Kidney epithelial cell (primary cell): ENCODE measurements at places on chromosomes 1 and 21.

DNA sequence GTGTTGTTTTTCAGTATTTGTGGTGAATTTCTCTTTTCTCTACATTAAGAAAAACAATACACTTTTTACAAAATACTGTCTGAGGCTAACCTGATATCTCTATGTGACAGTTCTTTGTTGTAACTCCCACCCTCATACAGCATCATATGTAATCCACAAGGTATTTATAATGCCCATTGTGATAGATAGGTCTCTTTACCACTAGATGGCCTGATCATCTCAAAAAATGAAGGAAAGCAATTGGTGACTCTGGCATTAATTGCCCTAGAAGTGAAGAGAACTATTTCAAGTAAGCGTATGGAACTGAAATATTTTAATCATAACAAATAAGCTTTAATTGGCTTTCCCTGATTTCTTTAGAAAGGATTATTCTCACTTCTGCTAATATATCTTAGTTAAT is 36.2 kb upstream of the HFM1 start:
- DNase-seq = no peak

DNA sequence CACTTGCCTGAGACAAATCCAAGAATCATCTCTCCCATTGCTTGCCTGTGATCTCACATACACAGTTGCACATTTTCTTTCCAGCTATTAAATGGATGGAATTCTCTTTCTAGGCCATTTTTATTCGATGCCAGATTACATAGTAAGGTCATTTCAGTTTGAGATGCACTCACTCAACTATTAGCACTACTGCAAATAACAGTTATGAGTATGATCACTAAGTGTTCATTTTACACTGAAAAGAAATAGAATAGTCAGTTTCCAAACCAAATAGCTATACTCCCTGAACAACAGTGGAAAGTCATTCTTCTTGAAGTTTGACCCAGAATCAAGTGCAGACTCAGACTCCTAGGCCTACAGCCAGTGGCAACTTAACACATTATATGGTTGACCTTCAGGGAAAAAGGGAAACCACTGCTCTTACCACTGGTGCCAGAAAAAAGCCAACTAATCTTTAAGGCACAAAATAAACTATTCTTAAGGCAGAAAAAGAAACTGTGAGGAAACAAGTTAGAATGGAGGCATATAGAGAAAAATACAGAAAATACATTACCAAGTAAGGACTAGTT is 31.5 kb downstream of the WNT2B start:
- DNase-seq = no peak

GRCh38 chr1:43156026-43156425 is 16.1 kb downstream of the EBNA1BP2 start:
- no peak for DNase-seq

DNA sequence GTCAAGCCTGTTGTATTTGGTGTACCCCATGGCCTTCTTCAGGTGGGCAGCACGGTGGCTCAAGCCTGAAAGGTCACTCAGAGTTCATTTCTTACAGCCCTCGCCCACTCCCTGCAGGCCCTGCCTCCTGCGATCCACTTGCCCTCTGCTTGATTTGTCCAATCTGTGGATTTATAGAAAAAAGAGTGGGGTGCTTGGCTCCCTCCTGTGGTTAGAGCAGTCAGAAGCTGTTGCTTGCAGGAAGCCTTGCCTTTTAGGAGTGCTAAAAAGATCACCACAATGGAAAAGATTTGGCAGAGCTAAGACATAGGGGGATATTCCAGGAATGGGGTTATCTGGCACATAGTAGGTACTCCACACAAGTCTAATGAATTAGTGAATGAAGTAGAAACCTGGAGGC is 108.0 kb upstream of the TRABD2B start:
- DNase-seq = no peak

GRCh38 chr1:97314685-97315084 is 593.1 kb downstream of the PTBP2 start:
- no peak for DNase-seq

DNA sequence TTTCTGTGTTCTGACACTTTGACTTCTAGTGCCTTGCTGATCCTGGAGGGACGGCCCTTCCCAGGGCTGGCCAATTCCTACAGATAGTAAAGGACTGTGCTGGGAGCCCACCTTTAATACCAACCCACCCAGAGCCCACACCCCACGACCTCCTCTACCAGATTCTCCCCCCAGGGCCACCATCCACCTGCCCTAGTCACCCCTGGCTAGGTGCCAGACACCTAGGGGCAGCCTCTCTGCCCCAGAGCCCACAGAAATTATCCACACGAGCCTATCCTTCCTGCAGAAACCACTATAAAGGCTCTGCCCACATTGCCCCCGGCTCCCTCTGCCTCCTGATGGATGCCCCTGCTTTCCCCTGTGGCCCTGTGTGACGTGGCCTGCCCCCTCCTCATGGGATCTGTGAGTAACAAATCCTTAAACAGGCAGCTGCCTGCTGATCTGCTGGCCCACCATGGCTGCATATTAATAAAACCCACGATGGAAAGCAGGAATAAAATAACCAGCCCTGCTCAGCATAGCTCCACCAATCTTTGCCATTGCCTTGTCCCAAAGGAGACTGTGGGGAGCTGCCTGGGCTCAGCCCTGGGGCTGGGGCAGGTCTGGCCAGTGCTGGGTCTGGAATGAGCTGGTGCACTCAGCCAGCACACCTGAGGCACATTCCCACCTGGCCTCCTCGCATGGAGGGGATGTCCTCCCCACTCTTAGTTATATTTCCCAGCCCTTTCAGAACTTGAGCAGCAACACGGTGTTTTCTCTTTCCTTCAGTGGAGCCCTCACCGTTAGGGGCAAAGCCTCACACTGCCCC is 488.5 kb downstream of the NPHP4 start:
- no peak for DNase-seq

- no peak for DNase-seq
Observed at GRCh38 chr21:43812139-43812821, 22.9 kb downstream of the RRP1 start.

- no peak for DNase-seq
Observed at GRCh38 chr1:217563179-217563578, 67.7 kb downstream of the GPATCH2 start.

- DNase-seq = no peak
Observed at GRCh38 chr1:84969489-84970250, 27.2 kb downstream of the MCOLN2 start.

DNA sequence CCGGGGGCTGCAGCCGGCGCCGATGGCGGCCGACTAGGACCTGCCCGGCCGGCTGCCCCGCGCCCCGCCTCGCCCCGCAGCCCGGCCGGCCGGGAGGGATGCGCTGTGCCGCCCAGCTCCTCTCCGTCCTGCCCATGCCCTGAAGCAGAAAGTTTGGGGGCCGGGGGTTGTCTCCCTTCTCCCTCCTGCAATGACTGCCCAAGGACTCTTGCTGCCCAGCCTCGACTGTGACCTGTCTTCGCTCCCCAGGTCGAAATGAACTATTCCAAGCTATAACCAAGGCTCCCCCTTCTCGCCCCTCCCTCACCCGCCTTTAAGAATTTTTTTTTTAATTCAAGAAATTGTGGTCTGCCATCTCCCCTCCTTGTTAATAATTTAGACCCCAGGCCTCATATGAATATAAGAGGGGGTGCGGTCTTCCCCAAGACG is 361 bp downstream of the TMCC2 start:
- no peak for DNase-seq

DNA sequence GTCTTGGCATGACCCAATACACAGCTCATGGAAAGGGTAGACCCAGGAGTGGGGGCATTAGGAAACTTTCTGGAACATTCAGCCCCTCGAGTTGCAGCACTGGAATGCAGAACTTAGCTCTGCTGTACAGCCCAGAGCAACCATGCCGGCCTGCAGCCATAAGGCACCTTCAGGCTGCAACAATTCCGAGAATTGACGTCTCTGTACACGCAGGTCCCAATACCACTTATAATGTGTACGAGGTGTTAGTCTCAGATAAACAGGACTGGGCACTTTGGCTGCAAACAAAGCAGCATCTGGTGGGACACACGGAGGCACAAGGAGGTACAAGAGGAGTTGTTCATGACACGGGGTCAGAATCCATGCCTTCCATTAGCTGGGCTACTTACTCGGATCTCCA is 7.9 kb downstream of the CBR1 start:
- no peak for DNase-seq

GRCh38 chr21:43991447-43991991 is 20.6 kb upstream of the TRAPPC10 start:
- DNase-seq = no peak

GRCh38 chr1:25836695-25837094 is 16.9 kb downstream of the MTFR1L start:
- DNase-seq = no peak

DNA sequence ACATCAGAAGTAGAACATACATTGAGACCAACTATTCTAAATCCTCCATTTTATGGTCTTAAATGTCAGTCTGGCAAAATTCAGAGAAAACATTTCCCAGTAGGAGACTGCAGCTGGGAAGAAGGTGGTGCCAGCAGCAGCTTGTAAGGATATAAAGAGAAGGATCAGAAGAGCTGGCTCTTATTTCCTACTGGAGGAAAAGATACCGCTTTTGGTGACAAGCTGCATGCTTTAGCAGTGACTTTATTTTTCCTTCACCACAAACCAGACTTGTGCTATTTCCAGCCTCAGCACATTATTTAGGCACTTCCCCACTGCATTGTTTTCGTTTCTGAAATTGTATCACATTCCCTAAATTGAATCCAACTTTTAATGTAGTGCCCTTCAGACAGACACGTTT is 28.4 kb downstream of the RNF11 start:
- DNase-seq = peak; percentile 74

DNA sequence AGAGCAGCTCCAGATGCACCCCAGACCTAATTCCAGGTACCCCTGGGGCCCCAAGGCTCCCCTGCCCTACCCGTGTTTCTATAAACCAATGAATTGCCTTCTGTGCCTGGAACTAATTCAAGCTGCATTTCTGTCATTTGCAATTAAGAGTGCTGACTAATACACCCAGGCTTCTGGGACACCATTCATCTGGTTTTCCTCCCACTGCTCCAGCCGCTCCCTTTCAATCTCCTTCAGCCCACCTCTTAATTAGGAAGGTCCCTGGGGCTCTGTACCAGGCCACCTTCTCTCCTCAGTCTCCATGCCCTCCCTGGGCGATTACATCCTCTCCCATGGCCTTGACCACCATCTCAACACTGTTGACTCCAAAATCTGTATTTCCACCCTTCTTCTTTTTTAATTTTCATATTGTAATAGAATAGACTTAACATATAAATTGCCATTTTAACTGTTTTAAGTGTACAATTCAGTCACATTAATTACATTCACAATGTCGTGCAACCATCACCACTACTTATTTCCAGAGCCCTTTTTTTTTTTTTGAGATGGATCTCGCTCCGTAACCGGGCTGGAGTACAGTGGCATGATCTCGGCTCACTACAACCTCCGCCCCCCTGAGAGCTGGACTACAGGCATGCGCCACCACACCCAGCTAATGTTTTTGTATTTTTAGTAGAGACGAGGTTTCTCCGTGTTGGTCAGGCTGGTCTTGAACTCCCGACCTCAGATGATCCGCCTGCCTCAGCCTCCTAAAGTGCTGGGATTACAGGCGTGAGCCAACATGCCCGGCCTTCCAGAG is 9.2 kb upstream of the GJB3 start:
- no peak for DNase-seq

- peak; percentile 100 for DNase-seq
Observed at GRCh38 chr1:9766759-9767442, 56.9 kb downstream of the CLSTN1 start.

- DNase-seq = no peak
Observed at GRCh38 chr1:36352910-36353878, 29.7 kb upstream of the EVA1B start.

DNA sequence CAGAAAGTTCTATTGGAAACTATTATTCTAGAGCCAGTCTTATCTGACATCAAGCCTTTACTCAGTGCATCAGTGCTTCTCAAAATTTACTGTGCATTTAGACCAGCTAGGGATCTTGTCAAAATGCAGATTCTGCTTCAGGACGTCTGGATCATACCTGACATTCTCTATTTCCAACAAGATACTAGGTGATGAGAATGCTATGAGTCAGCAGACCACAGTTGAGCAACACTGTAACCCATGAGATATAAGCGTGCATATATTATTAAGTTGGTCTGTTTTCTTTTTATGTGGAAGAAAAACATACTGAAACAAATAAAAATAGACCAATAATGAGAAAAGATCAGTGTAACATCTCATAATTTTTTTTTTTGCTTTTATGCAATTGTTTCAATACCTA is 40.4 kb upstream of the KCNH1 start:
- no peak for DNase-seq

DNA sequence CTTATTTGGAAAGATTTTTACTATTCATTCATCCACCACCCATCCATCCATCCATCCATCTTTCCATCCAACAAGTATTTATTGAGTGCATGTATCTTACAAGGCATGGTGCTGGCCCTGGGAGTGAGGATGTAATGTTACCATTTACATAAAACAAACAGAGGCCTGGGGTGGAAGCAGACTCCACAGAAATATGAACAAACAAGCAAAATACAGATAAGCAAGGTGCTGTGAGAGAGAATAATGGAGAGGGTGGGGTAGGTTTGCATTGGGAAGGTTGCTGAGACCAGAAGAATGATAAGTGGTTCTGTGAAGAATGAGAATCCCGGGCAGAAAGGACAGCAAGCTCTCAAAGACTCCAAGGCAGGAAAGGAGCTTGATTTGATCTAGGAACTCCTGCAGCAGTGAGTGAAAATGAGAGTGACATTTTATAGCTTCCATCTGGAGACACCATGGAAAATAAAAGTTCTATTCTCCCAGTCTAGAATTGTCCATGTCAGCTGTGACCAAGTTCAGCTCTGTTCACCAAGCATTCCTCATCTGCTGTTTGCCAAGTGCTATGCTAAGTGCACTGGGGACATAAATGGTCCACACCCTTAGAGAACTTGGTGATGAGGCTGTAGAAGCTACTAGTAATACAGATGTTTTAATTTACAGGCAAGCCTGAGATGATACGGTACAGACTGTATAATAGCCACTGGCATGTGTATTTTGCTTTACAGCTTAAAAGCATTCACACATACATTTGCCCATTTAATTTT is 75.3 kb downstream of the PEX14 start:
- no peak for DNase-seq

- no peak for DNase-seq
Observed at GRCh38 chr1:245453541-245453940, 298.8 kb downstream of the KIF26B start.
